ENCODE measurements at places on chromosomes 7 and 10. TPM values are rescaled to one million over a fixed set of nuclear protein-coding genes. Genes with fewer than 3 reads are reported as not detected.

DNA sequence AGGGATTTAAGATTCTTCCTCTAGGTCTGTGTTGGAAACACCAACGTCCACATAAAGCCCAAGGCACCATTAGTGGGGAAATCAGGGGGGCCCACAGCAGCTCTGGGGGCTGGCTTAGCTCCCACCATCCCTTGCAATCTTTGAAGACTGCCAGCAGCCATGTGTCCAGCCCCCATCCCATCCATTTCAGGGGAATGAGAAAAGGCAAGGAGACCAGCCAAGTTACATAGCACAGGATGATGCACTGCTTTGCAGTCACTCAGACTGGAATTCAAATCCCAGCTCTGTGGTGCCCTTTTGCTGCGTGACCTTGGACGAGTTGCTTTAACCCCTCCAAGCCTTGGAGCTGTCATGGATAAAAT is 108.9 kb upstream of the ZMIZ1 start:
- no peak for DNase-seq

ITIH5 gene
- not detected for polyA plus RNA-seq

DNA sequence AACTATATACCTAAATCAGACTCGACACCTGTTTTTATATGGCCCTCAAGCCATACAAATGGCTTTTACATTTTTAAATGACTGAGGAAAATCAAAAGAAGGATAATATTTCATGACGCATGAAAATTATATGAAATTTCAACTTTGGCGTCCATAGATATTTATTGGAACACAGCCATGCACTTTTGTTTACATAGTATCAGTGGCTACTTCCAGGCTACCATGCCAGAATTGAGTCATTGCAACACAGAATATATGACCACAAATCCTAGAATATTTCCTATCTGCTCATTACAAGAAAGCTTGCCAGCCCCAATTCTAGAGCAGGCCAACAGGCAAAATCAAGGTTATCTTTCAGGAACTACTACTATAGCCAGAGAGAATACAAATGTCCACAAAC is 29.3 kb downstream of the AFAP1L2 start:
- no peak for DNase-seq

- DNase-seq, result no peak
Observed at GRCh38 chr10:75586814-75587213, 155.4 kb downstream of the LRMDA start.

PPIF gene
- 16.1 TPM for polyA plus RNA-seq

DNA sequence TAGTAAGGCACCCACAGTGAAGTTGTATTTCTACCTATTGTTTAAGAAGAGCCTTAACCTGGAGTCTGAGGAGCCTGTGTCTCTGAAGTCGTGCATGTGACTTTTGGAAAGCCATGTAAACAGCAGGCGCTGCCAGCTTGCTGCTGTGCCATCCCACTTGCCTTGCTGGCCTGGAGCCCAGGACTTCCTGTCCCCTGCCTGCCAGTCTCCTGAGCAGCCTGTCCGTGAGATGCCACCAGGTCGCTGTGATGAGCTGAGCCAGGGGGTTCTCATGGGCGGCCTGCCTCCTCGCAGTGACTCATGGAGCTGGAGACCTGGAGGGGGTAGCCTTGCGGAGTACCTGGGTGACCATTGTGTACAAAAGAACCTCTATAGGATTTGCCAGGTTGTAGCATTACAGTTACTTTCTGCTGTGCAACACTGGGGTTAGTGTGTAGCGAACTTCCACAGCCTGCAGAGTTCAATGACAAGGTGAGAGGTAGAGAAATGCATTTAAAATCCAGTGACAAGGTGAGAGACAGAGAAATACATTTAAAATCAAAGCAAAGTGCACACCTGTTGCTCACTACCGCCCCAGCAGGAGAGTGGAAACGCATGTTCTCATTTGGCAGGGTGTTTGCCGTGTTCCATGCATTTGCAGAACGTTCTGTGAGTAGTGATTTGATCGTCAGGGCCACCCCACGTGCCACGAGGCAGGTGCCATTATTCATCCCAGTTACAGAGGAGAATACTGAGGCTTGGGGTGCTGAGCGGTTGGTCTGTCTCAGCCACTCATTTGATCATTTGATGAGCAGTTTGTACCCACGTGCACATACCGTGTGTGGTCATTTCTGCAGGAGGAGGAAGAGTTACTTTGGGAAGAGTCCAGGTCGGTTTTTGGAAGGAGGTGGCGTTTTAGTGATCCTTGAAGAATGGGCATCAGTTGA is 36.6 kb upstream of the BHLHA15 start:
- no peak for DNase-seq

HECTD2 gene
- 1.8 TPM for polyA plus RNA-seq

DNA sequence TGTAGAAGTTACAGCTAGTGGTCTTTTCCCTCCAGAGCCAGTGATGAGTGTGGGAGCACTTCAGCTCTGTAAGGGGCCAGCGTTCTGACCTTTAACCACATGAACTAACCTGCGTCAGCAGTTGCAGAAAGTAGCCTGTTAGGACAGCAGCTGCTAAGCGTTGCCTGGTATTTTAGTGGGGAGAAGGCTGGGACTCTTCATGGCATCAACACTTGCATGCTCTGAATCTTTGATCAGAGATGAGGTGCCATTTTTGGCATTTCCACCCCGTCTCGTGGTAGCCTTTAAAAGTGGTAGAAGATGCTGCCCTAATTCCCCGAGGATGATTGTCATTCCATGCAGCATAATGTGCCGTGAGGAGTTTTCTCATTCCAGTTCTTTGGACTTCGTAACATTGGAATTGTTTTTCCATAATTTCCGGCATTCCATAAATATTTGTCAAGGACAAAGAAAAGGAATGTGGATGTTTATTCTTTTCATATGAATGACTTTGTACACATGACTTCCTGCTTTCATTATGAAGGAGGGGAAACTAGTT is 92.2 kb downstream of the AVL9 start:
- DNase-seq, result no peak

CHAT gene
- not detected for polyA plus RNA-seq

DNA sequence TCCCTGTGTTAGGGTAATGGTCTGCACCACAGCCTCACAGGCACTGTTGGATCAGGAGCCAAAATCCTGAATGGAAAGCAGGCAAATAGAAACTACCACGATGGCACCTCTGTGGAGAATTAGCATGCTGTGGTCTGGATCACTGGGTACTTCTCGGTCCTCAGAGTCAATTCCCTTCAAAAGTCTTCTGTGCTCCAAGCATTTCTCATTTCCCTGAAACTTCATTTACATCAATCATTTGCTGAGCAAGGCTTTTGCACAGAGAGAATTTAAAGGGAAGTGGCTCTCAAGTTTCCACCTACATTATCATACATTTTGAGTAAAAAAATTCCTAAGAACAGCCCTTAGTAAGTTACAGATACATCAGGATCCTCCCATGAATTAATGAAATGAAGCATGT is 293.9 kb upstream of the NPSR1 start:
- no peak for DNase-seq

PTF1A gene
- not detected for polyA plus RNA-seq

GARIN1A gene
- 0.05 TPM for polyA plus RNA-seq

VAX1 gene
- polyA plus RNA-seq, result not detected

CARD11 gene
- polyA plus RNA-seq, result 19.9 TPM

DNA sequence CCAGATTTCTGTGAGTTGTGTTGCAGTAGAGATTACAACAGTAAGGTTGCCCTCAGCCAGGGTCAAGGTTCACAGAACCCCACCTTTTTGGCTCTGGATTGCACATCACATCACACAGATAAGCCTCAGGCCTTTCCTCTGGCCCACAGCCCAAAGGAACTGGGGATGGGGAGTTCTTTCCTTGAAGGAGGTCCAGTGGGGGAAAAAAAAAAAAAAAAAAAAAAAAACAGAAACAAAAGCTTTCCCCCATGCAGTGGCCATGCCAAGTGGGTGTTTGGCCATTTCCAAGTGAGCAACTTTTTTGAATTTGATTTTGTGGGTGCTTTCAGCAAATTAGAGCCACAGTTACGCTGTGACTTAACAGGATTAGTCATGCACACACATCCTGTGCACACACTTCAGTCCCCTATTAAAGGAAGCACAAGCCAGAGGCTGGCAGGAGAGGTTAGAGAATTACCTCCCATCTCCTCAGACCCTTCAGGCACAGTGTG is 79.3 kb upstream of the NANOS1 start:
- no peak for DNase-seq

- DNase-seq, result no peak
Observed at GRCh38 chr7:101615446-101615845, 13.7 kb downstream of the MYL10 start.

- DNase-seq, result no peak
Observed at GRCh38 chr10:24912215-24912614, 40.2 kb downstream of the PRTFDC1 start.

ICA1 gene
- polyA plus RNA-seq, result 0.22 TPM

C10orf143 gene
- polyA plus RNA-seq, result 38.6 TPM

FIGNL1 gene
- polyA plus RNA-seq, result 4.8 TPM

TMEM243 gene
- 195 TPM for polyA plus RNA-seq

IMMP2L gene
- polyA plus RNA-seq, result 28.0 TPM

DNA sequence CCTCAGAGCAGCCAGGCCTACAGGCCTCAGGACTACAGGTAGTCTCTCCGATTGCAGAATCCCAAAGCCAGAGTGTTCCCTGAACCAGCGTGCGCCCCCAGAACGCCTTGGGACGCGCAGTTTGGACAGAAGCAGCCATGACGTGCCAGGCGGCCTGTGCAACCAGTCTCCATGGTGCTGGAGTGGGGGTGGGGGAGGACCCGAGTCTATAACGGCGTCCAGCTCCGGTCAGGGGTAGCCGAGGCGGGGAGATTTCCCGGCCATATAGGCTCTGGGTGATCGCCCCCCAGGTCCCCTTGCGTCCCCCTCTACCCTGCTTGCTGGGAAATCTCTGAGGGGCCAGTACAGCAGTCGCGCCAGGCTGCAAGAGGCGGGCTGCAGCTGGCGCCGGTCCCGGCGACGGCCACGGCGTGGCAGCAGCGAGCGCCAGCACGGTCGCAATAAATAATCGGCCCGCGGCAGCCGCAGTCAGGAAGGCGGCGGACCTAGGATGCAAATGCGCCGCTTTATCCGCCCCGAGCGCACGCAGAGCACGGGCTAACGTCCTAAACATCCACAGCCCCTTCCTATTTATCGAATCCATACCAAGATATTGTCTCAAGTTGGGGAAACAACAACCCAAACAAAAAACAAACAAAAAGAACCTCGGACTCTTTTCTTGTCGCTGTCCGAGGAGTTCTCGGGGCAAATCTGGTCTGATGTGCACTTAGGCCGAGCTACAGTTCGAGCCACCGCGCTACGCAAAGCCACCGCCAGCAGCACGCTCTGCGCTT is 1.6 kb downstream of the HOXA3 start:
- peak; percentile 64 for DNase-seq

DNA sequence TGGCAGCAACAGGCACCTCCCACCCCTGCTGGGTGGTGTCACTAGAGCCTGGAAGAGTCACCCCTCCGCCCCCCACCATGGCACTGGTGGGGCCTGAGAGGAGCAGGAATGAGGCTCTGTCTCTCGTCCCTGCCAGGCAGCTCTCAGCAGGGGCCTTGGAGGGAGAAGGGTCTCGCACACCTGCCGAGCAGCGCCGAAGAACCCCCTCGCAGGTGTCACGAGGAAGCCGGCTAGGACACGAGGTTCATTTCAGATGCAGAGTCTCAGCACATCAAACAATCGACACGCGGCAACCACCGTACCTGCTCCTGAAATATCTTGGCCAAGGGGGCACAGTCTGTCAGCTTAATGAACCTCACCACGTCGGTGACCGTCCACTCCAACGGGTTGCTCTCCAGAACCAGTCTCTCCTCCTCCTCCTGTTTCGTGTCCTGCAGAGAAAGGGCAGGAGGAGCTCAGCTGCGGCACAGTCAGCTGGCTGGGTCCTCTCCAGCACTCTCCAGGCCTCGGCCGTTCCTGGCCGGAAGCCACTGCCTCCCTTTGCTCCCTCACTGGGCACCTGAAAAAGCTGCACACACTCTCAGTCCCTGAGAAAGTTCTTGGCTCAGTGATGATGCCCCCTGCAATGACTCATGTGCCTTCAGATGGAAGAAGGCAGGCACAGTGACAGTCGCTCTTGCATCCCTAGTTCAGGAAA is 240.1 kb downstream of the SFMBT2 start:
- DNase-seq, result no peak

GRCh38 chr10:130357226-130357625 is 221.0 kb downstream of the GLRX3 start:
- DNase-seq, result no peak

GRCh38 chr7:158796667-158797066 is 32.6 kb downstream of the ESYT2 start:
- no peak for DNase-seq

DNA sequence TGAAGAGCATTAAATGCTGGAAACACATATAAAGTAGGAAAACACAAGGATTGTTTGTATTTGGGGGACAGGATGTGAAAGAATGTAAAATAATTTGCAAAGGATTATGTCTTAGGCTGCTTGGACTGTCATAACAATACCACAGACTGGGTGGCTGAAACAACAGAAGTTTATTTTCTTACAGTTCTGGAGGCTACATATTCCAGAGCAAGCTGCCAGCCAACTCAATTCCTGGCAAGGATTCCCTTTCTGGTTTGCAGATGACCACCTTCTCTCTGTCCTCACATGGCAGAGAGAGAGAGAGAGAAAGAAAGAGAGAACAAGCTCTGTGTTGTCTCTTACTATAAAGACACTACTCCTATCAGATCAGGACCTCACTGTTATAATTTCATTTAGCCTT is 8.8 kb upstream of the LAMB4 start:
- DNase-seq, result no peak

DNA sequence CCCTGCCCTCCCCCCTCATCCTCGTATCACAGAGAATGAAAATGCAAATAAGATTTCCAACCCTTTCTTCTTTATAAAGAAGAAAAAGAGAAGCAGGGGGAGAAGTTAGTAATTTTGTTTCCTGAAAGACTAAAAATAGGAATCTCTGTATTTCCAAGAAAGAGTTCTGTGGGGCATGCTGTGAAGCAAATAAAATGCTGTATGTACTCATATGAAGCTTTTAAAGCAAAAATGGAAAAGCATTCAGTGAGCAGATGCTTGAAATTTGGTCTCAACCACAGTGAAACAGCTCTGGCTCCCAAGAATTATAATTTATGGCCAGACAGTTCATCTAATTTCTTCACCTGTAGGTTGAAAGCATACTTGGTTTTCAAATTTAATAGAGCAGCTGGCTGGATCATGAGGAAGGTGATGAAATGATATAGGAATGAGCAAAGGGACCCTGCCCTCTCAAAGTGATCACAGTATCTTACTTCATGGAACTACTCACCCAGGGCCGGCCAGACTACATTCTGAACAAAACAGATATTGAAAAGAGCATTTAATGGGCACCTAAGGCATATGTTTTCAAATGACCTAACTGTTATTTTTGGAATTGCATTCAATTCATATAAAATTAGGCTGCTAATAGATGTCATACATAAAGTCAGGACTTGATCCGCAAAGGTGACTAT is 31.4 kb downstream of the SVIL start:
- no peak for DNase-seq

GRCh38 chr10:31005895-31006294 is 25.8 kb downstream of the ZNF438 start:
- no peak for DNase-seq

ACTR3C gene
- not detected for polyA plus RNA-seq

DNA sequence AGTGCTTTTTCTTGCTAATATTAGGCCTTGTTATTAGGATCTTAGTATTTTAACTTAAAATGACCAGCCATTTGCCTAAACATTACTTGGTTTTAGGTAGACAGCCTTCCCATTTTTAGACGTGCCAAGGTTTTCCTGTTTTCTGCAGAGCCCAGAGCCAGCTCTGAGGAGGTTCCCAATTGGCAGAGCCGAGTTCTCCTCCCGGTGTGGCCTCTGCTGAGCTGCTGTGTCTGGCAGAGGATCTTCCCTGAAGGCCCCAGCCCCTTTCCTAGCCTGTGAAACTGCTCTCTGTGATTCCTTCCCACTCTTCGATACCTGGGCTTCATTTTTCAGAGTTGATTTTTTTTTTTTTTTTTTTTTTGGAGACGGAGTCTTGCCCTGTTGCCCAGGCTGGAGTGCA is 91.4 kb downstream of the EEPD1 start:
- DNase-seq, result no peak

Measured in naive B cell (primary cell).